ENCODE measurements at places on chromosomes 7 and 10. TPM values are rescaled to one million over a fixed set of nuclear protein-coding genes. Genes with fewer than 3 reads are reported as not detected.

STEAP4 gene
- 40.1 TPM for total RNA-seq

- no peak for DNase-seq
Measured at GRCh38 chr7:113764401-113765035, 154.3 kb downstream of the PPP1R3A start.

PURB gene
- 21.9 TPM for total RNA-seq

ANKRD7 gene
- 0.36 TPM for total RNA-seq

DNA sequence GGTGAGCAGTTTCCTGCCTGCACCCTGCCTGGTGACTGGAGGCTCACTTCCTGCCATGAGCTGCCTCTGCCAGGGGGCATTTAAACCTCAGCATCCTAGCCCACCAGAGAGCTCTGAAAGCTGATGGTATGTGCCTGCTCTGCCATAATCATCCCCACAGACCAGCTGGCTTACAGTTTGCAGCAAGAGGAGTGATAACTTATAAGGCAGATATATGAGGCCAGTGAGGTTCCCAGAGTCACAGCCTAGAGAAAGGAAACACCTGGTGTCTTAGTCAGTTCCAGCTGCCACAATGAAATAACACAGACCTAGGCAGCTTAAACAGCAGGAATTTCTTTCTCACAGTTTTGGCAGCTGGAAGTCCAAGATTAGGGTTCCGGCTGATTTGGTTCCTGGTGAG is 232.0 kb downstream of the PAXIP1 start:
- no peak for DNase-seq

CYP2C19 gene
- total RNA-seq, result not detected

GRCh38 chr7:119413314-119413805 is 859.6 kb upstream of the KCND2 start:
- no peak for DNase-seq

GRCh38 chr7:4269086-4269485 is 413.0 kb upstream of the FOXK1 start:
- no peak for DNase-seq

DNA sequence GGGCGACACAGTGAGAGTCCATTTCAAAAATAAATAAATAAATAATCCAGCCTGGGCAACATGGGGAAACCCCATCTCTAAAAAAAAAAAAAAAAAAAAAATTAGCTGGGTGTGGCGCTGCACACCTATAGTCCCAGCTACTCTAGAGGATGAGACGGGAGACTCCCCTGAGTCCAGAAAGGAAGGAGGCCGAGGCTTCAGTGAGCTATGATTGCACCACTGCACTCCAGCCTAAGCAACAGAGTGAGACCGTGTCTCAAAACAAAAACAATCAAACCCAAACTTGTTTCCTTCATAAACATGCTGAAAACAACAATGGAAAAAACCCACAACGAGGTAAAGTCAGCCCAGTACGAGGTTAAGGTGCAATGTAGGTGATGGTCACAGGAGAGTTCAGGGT is 1.2 kb downstream of the COX19 start:
- no peak for DNase-seq

DNA sequence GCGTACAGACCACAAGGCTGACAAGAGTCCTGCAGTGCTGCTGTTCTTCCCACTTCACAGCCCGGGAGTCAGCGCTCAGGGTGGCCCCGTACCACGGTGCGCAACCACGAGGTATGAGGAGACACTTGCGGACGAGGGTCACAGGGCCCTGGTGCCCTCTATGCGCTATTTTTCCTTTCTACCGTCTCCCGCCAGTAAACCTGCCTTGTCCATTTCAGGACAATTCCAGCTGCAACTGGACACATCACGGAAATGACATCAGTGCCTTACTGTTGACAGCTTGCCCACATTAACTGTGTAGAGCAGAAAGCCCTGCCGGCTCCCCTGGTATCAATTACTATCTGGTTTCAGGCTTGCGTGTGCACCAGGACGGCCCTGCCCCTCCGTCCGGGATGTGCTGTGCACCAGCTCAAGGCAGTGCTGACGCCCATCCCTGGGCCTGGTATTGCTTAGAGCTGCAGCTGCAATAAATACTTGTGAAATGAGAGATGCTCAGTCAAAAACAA is 65.1 kb downstream of the ZRANB1 start:
- no peak for DNase-seq

DNA sequence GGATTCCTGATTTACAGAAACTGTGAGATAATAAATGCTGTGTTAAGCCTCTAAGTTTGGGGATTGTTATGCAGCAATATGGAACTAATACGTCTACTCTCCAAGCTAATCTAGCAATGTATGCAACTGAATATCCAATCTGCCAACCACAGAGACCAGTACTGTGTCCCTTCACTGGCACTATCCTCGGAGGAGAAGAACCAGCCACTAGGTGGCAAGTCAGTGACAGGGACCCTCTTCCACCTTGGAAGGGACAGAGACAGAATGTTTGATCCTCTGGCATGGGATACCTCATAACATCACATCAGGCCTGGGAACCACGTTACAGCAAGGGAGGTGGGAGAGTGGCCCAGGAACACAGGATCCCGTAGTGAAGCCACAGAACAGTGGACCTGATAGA is 96.4 kb downstream of the CREM start:
- DNase-seq, result no peak

- no peak for DNase-seq
Measured at GRCh38 chr10:75070961-75071428, 40.5 kb upstream of the SAMD8 start.

EIF5AL1 gene
- 0.32 TPM for total RNA-seq

DNA sequence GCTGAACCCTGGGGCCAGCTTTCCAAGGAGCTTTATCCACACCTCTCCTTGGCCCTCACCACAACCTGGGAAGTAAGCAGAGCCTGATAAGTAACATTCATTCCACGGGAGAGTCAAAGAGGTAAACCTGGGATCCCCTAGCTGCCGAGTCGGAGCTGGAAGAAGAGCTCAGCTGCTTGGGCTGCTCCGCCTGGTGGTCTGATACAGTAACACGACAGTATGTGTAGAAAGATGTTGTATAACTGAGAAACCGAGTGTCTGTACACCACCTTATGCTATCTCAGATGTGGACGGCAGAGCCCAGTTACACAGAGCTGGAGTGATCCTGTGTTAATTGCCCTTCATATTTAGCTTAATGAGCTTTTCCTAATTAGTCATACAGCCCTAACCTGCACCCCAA is 151.3 kb upstream of the KMT2E start:
- DNase-seq, result no peak

DNA sequence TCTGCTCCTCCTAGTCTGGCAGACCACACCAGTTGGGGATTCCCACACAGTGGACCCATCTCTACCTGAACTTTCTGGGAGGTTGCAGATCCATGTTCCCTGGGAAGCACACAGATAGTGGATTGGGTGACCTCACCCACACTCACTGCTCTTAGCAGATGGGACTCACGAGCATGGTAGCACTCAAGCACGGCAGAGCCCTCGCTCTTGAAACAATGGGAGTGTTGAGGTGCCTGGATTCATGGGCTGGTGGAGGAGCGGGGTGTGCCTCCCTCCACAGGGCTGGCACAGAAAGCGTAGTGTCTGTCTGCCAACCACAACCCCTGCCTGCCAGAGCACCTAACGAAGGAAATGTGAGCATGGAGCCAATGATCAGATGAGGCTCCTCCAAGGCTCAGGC is 568.0 kb downstream of the POM121L12 start:
- DNase-seq, result no peak

DNA sequence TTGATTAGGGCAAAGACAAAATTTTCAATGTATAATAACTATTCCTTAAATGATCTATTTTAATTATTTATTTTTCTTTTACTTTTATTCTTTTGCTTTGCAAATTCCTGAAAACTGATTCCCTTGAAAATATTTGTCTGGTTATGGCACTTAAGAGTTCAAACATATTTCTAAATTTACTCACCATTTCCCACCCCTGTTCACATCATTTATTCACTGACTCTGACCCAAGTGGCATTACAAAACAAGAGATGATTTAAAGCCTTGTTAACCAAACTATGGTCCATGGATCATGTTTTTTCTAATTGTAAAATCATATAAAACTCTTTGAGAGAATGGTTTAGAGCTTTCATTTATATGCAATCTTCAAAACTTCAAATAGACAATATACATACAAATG is 1256.1 kb upstream of the LRRN3 start:
- DNase-seq, result no peak

- no peak for DNase-seq
Measured at GRCh38 chr7:44445986-44446671, 44.3 kb downstream of the NUDCD3 start.

DNA sequence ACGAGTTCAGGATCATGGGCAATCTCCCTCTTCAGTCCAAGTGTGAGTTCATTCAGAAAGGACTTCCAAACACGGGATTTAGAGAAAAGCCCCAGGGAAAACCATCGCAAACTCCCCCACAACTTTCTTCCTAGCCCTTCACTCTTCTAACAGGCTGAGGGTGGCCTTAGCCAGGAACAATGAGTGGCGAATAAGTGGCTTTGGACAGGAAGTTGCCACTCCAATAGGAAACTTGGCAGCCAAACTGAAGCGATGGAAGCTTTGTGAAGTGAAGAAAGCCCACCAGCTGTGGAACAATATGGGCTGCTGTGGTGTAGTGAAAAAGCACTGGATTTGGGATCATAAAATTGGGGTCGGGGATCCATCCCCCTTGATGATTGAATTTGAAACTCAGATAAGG is 193.2 kb downstream of the TEX36 start:
- no peak for DNase-seq

OPALIN gene
- total RNA-seq, result not detected

- no peak for DNase-seq
Measured at GRCh38 chr7:120987280-120987679, 1.2 kb upstream of the CPED1 start.

FGFBP3 gene
- 3.4 TPM for total RNA-seq

AGMO gene
- 0.27 TPM for total RNA-seq

GRCh38 chr10:132199268-132199853 is 12.6 kb downstream of the DPYSL4 start:
- DNase-seq, result no peak

PDE6C gene
- total RNA-seq, result not detected

DNA sequence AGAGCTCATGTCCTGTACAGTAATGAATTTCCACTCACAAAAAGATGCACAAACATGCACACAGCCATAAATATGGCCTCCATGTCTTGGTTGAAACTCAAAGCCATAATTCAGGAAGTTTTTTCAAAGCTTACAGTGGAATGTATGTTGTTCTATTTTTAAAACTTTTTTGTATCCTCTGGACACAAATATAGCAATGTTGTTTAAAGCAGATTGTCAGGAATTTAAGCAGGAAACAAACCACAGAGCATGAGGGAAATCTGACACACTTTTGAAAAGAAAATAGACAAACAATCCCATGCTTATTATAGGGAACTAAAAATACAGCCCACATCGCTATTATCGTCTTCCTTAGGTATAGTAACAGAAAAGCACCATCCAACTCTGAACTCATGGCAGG is 21.5 kb downstream of the LRRN3 start:
- DNase-seq, result no peak
